G401 (cell line): ENCODE measurements at places on chromosomes 5 and 9. TPM values are rescaled to one million over a fixed set of nuclear protein-coding genes. Genes with fewer than 3 reads are reported as not detected.

DNA sequence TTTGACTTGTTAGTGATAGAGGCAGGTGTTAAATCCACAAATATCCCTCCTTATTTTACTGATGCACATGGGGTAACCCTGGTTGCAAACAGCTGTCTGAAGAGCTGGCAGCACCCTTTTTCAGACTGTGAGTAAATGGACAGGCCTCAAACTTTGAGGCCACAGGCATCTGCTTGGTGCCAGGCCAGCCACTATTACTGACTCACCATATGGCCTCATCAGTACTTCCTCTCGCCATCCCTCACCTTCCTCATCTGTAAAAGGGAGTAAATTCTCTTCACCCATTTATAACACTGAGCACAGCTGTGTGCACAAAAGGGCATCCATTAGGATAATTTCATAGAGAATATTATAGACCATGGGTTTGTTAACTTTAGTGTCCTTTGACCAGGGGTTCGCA, 11.9 kb upstream of the TNIP1 start:
- no peak for DNase-seq

DNA sequence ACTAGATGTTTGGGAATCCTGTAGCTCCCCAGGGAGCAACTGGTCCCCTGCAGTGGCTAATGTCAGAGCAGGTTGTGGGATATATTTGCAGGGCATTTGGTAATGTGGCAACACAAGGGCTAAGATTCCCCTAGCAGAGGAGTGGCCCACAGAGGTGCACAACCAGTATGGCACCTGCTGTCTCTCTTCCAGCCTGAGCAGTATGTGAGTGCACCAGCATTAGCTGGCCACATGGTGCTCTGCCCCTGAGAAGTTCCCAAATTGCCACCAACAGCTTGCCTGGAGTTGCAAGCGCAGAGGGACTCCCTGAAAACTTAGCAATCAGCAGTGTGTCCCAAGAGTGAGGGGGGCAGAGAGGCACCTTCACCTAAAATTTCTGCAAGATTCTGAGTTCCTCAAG, 53.2 kb upstream of the SNCAIP start:
- DNase-seq, result no peak

DNA sequence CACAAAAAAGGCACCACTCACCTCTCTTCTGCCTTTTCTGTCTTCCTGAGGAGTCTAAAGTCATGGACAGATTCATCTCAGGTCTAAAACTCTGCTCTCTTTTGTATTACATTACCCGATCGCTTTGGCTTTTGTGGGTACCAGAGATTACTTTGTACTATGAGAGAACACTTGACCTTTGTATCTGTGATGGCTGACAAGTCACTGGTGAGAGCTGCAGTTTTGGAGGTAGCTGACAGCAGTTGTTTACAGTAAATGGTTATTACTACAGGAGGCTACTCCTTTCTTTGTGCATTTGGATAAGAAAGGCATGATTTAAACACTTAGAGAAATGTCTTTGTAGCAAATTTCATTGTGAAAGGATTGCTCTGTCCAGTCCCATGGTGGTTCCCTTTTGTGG, 307.3 kb downstream of the FBXL17 start:
- DNase-seq, result no peak

Gene AP3S1
- 34.0 and 39.2 TPM in 2 replicates for total RNA-seq

DNA sequence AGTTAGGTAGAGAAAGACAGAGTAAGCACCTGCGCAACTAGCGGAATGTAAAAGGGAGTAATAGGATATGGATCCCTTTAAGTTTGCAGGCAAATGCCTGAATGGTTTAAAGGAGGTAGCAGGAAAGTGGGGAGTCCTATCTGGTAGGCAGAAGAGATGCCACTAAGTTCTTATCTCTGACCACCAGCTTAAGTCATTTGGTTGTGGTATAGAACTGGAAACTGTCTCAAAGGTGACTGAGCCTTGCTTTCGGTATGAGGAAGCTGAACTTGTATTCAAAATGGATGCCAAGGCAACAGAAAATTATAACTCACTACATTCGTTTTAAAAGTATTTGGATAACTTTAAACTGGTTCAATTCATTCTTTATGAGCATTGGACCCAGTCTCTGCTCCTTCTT, 475.6 kb downstream of the DMRTA1 start:
- no peak for DNase-seq

DNA sequence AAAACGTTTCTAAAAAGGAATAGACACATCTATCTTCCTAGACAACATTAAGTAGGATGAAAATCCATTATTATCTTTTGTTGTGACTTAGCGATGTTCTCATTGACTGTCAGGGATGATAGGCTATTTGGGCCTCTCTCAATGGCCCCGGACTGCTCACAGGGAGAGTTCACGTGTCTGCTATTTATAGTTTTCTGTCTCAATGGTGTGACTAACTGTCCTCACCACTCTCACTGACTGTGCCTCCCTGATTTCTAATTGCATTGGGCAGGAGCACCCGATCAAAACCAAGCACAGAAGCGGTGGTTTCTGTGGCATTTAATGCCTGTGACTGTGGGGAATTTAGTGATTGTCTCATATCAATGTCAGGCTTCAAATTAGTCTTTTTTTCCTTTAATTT, 286.7 kb upstream of the KLF9 start:
- no peak for DNase-seq

Gene FGFR4
- 13.7 and 20.9 TPM in 2 replicates for total RNA-seq

Gene ARSB
- 10.6 and 22.2 TPM in 2 replicates for total RNA-seq

DNA sequence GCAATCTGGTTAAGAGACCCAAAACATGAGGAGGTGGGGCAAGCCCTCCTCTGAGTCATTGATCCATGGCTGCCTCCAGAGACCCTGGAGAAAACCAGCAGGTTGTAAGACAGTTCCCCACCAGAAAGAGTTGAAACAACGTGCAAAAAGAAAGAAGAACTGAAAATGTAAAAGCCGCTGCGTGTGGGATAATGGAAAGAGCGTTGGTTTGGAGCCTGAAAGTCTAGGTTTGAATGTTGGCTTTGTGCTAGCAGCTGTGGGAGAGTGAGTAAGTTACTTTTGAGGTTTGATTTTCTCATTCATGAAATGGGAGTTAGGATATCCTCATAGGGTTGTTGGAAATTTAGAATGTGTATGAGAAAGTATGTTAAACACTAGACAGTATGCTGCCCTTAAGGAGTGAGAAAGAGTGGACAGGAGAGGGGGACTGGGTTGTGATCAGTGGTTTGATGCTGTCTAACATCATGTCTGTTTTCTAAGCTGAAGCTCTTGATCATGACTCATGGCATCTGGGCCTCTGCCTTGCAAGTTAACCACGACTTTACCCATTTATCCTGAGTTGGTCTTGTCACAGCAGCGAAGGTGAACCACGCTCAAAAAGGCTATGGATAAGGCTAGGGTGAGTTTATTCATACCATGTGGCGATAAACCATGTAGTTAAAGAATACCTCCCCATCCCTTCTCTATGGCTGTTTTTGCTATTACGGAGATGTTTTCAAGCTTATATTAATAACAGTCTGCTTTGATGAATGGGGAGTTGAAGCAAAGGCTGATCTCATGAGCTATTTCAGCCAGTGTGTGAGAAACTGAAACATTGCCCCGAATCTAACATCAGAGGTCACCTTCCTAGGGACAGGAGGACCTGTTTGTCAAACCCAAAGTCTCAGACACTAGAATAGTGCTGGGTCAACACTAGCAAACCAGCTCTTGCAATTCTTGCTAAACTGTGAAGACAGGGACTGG, 41.3 kb downstream of the ZNF366 start:
- no peak for DNase-seq
